ENCODE measurements at places on chromosomes 6 and 20.

DNA sequence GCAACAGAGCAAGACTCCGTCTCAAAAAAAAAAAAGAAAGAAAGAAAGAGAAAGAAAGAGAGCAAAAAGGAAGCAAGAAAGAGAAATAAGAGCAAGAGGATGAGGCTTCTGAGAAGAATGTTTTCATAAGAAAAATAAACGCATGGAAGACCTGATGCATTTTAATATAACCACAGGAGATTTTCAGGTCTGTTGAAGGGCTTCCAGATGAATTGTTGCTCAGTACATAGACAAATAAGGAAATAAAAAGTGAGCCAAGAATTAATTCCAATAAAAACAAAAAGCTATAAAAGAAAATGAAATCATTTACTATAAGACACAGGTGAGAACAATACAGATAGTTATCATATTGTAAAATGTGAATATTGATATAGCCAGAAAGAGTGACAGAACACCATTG, 43.5 kb downstream of the PERP start:
- DNase-seq = no peak

- DNase-seq = no peak
Observed at GRCh38 chr20:19633985-19634384, 124.1 kb upstream of the RIN2 start.

DNA sequence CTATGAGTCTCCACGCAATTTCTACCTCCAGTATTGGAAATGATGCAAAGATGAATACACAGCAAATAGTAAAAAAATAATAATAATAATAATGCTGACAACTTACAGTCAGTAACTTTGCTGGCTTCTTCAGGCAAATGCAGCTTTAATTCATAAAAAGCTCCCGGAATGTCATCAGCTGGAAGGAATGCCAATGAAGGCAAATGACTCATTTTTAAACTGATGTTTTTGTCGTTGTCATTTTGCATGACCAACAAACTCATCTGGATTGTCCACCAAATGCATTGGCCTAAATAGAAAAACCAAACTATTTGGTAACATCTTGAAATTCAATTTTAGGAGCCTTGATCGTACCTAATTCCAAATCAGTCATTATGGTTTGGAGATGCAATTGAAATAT, 217.1 kb downstream of the ALDH8A1 start:
- no peak for DNase-seq

DNA sequence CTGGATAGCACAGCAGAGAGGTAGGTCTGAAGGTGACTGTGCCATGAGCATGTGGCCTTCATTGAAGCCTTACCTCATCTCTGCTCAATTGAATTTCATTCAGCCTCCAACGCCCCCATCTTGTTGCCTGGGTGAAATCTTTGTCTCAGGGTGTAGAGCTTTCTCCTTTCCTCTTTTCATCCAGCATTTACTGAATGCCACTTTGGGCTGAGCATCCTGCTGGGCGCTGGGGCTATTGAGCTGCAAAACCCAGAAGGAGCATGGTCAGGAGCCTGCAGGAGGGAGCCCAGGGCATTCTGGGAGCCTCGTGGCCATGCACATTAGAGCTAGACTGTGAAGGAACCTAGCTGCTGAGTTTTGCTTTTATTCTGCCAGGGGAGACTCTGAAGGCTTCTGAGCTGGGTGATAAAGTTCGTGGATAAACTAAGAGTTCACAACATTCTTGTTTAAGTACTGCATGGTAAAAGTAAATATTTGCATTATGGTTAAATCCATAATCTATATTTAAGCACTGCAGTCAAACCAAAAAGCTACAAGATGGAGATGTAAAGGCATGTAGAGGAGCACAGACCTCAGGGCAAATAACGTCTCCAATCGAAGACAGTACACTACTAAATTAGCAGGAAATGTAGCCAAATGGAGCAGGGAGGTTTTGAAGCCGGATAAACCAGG, 13.2 kb upstream of the ASXL1 start:
- DNase-seq = no peak

DNA sequence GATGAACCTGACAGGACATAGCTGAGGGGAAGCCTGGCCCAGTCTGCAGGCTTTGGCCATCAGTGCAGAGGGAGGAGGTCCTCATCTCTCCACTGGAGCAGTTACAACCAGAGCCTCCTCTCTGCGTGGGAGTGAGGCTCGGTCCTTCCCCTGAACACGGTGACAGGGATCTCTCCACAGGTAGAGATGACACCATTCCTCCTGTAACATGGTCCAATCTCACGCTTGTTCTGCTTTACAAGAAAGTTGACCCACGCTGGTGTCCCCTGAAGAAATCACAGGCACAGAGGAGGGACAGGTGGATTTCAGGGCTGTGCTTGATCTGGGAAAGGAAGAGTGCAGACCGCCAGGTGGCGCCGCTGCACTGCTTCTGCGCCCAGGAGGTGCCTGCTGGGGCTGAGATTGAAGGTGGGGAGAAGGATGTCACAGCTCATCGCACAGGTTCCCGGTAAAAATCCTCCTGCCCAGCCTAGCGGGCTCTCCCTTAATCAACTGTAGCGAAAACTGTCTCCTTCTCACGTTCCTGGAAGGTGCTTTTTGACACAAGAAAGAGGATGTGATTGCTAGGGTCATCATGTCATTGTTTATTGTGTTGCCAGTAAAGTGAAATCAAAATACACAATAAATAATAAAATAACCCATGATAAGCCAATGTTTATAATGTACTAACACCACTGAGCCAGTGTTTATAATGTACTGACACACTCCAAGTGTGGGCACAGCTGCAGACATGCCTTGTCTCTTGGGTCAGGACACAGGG, 20.4 kb downstream of the HLA-G start:
- peak; percentile 60 for DNase-seq

DNA sequence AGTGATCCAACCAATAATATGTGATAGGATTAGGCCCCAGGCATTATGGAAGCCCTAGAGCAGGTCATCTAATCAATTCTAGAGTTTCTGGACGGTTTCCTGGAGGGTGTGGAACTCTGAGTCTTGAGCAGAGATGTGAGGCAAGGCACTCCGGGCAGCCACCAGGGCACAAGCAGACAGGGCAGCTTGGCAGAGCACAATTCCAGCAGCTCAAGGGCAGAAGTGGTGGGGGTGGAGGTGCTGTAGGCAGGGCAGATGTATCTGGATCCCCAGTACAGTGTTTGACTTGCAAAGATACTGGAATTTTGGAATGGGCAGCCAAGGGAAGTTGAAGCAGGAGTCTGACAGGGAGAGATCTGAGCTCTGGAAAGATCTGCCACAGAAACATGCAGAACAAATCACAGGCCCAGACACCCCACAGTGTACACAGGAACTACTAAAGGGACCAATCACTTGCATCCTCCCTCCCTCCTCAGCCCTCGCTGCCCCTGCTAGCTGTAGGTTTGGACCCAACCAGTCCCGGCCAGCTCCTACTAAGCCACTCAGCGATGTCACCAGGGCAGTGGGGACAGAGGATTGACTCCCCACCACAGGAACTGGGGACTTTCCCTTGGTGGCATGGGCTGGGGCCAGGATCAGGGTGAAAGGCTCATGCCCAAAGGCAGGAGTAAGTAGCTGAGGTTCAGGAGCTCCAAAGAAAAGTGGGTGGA, 47.0 kb downstream of the TFEB start:
- no peak for DNase-seq

DNA sequence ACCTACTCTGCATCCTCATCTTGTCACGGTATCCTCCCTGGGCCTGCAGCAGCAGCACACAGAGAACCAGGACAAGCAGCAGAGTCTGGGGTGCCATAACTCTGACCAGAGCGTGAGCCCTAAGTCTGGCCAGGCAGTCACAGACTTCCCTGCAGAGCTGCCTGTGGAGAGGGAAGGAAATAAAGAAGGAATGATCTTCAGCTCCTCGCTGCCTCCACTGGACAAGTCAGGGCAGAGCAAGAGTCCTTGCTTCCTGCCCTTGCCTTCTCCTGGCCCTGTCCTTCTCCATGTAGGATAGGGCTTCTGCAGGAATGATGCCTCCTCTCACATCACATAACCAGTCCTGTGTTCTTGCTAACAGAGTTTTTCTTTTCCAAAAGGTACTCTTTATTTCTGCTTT, 15.9 kb upstream of the WFDC11 start:
- DNase-seq = no peak

GRCh38 chr6:5472571-5472970, 211.3 kb downstream of the FARS2 start:
- no peak for DNase-seq

GRCh38 chr20:47320990-47321805, 35.3 kb downstream of the ZMYND8 start:
- peak; percentile 54 for DNase-seq

Measured in AML-193 (cell line).